B cell (primary cell): ENCODE measurements at places on chromosomes 7 and 10.

DNA sequence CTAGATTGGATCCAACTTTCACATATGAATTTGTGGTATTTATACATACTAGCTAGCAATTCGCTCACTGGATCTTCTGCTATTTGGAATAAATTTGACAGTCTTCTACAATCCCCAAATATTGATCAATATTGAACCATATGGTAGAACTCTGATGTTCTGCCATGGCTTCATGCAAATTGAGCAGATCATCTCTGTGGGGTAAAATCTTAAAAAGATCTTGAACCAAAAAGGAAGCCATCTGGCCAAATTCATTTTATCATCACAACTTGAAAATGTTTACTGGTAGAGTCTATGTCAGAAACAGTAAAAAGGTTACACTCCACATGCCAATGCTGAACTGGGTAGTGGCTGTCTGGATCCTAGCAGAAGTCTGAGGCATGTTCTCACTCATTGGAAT lies 80.0 kb downstream of the LHFPL3 start:
- no peak for DNase-seq

GRCh38 chr10:28060031-28060607 lies 61.2 kb upstream of the ODAD2 start:
- DNase-seq: no peak

DNA sequence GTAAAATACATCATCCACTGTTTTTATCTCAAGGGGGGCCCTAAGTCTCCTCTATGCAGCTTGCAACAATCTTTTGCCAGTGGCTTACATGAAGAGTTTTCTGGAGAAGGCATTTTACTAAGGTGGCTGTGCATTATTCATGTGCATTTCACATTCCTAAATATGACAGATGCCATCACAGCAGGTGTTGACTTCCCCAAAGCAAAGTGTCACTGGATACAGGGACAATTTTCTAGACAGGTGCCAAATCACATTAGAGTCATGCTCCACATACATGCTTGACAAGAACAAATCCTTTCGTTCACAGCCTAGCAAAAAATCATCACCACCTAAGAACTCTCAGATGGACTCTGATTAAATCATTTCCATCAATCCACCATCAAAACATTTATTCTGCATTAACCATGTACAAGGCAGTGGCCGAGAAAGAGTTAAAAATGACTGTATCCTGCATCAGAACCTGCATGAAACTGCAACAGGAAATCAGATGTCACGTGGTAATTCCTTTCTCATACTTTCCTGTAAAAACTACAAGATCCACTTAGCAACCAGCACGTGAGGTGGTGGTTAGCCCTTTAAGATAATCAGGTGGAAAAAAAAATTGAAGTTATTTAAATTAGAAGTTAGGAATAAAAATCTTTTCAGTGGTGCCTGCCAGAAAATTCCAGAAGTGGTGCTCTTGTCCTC lies 88.2 kb upstream of the AFAP1L2 start:
- DNase-seq: peak; percentile 19

- DNase-seq: no peak
Measured at GRCh38 chr7:69049326-69049725, 548.9 kb upstream of the AUTS2 start.

GRCh38 chr7:39272111-39272510 lies 294.1 kb upstream of the YAE1 start:
- no peak for DNase-seq

GRCh38 chr7:95915731-95916130 lies 143.4 kb downstream of the DYNC1I1 start:
- DNase-seq: no peak

DNA sequence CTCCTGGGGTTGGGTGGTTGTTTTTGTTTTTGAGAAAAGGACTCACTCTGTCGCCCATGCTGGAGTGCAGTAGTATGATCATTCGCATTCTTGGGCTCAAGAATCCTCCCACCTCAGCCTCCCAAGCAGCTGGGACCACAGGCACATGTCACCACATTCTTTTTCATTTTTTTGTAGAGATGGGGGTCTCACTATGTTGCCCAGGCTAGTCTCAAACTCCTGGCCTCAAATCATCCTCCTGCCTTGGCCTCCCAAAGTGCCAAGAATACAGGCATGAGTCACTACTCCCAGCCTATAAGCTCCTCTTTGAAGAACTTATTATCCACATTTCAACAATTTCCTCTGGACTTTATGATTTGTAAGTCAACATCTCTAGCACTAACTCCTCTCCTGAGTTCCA lies 102.7 kb downstream of the KMT2C start:
- DNase-seq: no peak

GRCh38 chr7:150450491-150451001 lies at the start of gene GIMAP8:
Gene GIMAP8 (plus strand): TSS chr7:150450630. CDS start chr7:150466699, 16,069 bp downstream.
- peak; percentile 46 for DNase-seq

DNA sequence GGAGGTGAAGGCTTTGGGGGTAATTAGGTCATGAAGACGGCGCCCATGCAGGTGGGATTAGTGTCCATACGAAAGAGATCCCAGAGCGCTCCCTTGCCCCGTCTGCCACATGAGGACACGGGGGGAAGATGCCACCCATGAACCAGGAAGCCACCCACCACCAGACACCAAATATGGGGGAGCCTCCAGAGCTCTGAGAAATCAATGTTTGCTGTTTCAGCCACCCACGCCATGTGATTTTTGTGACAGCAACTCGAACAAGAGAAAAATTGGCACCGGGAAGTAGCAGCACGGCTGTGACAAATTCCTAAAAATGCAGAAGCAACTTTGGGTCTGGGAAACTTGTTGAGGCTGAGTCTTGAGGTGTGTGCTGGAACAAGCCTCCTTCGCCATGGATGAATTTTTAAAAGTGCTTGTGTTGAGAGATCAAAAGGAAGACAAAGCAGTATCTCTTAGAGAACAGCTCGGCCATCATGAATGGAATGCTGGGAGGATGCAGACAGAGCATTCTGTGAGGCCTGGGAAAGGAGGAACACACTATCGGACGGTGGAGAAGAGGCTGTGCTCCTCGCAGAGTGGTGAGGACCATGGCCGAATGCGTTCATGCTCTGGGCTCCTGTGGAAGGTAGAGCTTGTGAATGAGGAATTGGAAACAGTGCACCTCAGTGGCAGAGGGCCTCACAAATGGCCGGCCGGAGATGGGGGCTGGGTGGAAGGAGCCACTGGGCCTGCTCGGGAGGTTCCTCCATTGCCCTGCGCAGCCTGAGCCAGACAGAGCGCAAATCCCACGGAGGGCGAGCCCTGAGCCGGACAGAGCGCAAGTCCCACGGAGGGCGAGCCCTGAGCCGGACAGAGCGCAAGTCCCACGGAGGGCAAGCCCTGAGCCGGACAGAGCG lies 277.5 kb downstream of the PTPRN2 start:
- DNase-seq: no peak

GRCh38 chr7:152459724-152460251 lies 24.0 kb upstream of the KMT2C start:
- peak; percentile 66 for DNase-seq

- peak; percentile 27 for DNase-seq
Measured at GRCh38 chr10:3735175-3735574, 49.8 kb downstream of the KLF6 start.
